T1000 (cell line): ENCODE measurements at places on chromosomes 11 and 22.

DNA sequence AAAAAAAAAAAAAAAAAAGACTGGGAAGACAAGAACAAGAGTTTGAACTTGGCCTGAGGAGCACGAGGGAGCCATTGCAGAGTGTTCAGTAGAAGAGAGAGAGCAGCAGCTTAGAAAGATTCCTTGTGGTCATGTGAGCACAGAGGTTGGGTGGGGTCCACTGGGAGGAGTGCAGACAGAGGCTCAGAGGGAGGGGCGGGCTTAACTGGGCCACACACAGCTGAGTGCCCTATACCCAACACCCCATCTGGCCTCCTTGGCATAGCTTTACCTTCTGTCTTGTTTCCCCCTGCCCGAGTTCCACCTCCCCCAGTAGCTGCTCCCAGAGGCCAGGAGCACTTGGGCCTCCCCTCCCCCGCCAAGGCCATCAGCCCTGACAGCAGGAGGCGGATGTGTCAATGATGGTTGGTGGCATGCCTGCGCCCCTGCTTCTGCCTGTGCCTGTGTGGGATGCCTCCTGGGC lies 12.1 kb downstream of the C11orf86 start:
- DNase-seq: no peak

DNA sequence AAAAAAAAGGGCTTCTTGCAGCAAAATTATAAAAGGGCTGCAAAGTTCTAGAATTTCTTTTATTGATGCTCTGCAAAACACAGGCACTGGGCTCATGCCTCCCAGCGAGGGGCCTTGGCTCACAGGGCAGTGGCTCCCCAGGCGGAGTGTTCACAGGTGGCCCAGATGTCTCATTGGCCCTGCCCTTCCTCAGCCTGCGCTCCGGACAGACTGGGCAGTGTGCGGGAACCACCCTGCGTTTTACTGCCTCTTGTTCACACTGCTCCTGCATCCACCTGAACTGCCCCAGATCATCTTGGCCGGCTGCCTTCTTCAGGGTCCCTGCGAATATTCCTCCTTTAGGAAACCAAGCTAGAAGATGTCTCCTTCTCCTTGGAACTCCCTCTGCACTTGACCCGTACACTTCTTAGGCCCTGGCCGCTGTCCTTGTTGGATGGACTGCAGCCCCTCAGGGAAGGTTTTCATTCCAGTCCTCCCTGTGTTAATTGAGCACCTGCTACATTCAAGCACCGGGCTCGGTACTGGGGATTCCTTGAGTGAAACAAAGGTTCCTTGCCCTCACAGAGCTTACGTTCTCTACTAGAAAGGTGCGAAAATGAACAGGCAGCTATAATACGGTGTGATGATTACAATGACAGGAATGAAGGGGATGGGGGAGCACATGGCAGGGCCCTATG lies 4.5 kb downstream of the TUBA8 start:
- no peak for DNase-seq

GRCh38 chr11:63770763-63771162 lies 2.2 kb upstream of the ZFTA start:
- no peak for DNase-seq

DNA sequence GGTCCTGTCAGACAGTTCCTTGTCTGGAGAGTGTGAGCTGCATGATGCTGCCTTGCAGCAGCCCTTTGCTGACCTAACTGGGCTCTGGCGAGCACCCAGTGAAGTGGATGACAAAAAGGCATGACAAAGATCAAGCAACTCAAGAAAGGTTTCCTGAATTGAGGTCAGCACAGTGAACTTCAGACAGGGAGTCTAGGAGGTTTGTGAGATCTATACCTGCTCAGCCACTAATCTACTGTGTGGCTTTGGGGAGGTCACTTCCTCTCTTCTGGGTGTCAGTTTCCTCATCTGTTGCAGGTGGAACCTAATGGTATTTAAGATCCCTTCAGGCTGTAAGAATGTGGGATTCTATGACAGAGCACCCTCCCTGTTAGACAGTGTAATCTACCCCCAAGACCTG lies 213.9 kb upstream of the NARS2 start:
- no peak for DNase-seq

DNA sequence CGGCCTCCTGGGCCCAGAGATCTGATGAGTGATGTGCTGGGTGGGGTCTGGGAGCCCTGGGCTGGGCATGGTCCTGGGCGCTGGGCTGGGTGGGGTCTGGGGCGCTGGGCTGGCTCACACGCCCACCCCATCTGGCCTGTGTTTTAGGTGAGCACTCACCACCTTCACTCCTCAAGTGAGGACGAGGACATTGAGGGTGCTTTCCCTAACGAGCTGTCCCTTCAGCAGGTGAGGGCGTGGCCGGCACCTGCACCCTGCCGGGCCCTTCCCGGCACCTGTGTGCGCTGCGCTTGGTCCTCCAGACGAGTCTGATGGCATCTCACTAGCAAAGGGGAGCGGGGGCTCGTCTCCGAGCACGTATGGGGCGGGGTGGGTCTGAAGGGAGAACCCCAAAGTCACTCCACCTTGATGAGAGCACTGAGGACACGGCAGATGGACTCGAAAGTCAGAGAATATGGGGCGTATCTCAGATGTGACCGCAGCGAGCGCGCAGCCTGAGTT lies 37.9 kb downstream of the SBF1 start:
- no peak for DNase-seq

- no peak for DNase-seq
Observed at GRCh38 chr11:124315052-124315451, 1.3 kb upstream of the OR8D1 start.

DNA sequence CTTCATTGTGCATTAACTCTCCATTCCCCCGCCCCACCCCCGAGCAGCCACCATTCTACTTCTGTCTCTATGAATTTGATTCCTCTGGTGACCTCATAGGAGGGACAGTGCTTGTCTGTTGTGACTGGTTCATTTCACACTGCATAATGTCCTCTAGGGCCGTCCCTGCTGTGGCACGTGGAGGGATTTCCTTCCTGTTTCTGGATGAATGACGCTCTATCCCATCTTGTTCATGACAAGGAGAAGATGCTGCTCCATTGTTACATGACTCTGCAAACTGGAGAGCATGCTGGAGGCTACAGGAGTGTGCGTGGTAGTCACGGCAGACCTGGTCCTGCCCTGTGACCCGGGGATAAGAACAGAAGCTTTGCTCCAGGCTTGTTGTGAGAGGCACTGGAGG lies 61.3 kb downstream of the RTL6 start:
- DNase-seq: no peak

- no peak for DNase-seq
Observed at GRCh38 chr11:7427733-7428132, 57.6 kb upstream of the OLFML1 start.

DNA sequence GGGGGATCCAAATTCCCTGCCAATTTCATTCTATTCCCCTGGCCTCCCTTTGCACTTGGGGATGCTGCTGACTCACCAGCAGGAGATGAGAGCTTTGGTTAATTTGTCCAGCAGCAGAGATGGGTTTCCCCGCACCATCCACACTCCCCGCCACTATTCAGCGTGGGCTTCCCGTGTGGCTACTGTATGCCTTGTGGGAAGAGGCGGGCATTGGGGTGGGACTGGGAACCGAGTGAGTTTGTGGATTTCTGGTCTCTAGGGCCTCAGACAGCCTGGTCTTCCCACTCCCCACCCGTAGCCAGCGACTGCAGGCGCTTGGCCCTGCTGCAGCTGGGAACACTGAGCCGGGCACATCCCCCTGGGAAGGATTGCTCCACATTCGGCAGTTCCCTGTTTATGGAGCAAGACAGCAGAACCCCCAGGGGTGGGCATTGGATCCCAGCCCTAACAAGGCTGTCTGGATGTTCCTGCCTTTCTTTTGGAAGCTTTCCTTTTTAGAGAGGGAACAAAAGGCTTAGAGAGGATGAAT lies 23.4 kb downstream of the KIAA1671 start:
- no peak for DNase-seq

DNA sequence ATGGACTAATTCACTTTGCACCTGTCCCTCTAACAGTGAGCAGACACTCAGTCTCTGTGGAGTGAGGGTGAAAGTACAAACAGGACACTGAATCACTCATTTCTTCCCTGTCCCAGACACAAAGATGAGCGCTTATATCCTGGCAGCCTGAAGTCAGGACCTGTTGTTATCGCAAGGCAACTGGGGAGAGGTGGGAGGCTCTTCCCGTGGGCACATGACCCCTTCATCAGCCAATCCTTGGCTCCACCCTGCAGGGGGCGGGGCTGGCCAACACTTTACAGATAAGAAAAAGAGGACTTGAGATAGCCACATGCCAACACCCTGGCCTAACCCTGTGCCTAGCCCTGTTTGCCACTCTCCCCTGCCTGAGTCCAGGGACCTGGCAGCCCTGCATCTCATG lies 29.5 kb upstream of the TESMIN start:
- no peak for DNase-seq

GRCh38 chr11:75565916-75566762 lies 4.1 kb downstream of the SERPINH1 start:
- DNase-seq: no peak

- no peak for DNase-seq
Observed at GRCh38 chr11:28900427-28900826, 792.2 kb downstream of the METTL15 start.

- DNase-seq: no peak
Observed at GRCh38 chr22:29003975-29004646, 57.5 kb downstream of the C22orf31 start.

- no peak for DNase-seq
Observed at GRCh38 chr11:46018651-46019050, 96.2 kb downstream of the LARGE2 start.

GRCh38 chr22:46159777-46160176 lies 9.5 kb downstream of the PPARA start:
- DNase-seq: no peak

- no peak for DNase-seq
Observed at GRCh38 chr22:46293577-46294260, 3.0 kb upstream of the GTSE1 start.

DNA sequence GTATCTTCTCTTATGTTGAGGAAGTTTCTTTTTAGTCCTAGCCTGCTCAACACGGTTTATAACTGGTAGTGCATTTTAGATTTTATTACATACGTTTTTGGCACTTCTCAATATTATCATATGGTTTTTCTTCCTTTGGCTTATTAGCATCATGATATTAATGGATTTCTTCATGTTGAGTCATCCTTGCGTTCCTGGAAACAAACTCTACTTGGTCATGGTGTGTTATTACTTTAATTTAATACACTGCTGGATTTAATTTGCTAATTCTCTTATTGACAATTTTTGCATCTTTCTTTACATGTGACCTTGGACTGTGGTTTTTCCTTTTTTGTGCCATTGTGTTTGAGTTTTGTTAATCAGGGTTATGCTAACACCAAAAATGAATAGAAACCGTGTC lies 20.5 kb downstream of the IGF2 start:
- no peak for DNase-seq

DNA sequence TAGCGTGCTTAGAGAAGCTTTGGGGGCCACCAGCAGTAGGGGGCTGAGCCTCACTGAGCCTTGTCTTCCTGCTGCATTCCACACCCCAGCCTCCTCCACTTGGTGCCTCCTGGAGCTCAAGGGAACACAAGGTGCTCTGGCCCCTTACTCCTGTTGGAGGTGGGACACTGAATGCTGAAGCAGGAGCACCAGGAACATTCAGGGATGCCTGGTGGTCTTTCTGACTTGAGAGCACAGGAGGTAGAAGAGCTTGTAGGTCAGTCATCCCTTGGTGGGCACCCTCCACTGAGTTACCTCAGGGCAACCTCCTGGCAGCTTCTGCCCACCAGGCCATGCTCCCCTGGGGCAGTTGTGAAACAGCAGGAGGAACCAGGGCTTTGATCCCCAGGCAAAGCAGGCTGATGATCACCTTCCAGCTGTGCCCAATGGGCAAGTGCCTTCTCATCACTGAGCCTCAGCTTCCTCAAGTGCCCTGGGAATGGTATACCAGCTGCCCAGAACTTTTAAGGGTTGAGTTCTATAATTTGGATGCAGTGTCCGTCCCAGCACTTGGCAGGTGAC lies 50.1 kb downstream of the CABIN1 start:
- DNase-seq: no peak

DNA sequence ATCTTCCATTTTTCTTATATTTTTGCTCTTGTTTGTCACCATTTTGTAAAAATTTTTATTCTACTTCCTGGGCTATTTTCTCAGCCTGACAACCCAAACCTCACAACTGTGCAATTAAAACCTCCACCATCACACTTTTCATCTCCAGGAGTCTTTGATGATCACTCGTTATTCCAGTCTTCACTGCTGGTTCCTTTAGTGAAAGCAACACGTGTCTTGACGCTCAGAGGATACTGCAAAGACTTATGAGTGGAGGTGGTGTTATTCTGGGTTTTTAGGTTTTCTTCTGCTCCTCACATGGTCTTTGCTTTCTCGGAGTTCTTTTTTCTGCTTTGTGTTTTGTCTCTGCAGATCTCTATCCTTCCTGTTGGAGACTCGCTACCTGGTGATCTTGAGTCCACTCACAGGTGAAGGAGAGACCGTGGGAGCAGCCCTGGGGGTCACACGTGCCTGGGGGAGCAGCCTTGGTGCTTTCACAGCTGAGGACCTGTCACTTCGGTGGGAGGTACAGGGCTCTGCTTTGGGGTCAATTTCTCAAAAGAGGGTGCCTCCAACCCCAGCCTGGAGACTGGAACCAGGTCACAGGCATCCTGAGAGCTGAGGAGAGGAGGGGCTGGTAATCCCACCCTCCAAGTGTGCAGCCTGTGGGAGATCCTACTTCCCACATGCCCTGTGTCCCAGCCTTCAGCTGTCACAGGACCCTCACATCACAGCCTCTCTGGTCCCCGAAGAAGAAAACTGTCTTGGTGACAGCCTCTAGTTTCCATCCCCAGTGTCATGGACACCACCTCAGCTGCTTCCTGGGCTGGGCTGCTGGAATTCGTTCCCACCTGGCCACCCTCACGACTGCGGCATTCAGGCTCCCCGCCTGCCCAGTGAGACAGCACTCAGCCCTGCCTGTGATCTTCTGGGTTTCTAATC lies 11.0 kb downstream of the SULT4A1 start:
- no peak for DNase-seq
